ENCODE measurements at places on chromosomes 12 and 14. TPM values are rescaled to one million over a fixed set of nuclear protein-coding genes. Genes with fewer than 3 reads are reported as not detected.

Gene CLEC4E
- total RNA-seq: 1.7 TPM

Gene GPD1
- 12.3 TPM for total RNA-seq

Gene BHLHE41
- total RNA-seq: 47.2 TPM

Gene CACNA1C
- 163 TPM for total RNA-seq

Gene LRRK2
- 12.9 TPM for total RNA-seq

Gene HRK
- total RNA-seq: not detected

Gene C12orf50
- total RNA-seq: 0.06 TPM

Gene LBHD2
- not detected for total RNA-seq

Gene PUS1
- total RNA-seq: 13.7 TPM

Gene DPPA3
- not detected for total RNA-seq

Gene HPD
- 5.1 TPM for total RNA-seq

Gene ARMH4
- 8.8 TPM for total RNA-seq

Gene TMEM106C
- total RNA-seq: 76.1 TPM

Gene EPYC
- not detected for total RNA-seq

Gene MYH6
- 13,382 TPM for total RNA-seq

Gene PRIM1
- 4.4 TPM for total RNA-seq

Gene RILPL1
- total RNA-seq: 118 TPM

Gene DNAJC22
- total RNA-seq: 0.24 TPM

Gene AKT1
- total RNA-seq: 127 TPM

Gene B4GALNT3
- total RNA-seq: 50.2 TPM

Gene A2M
- total RNA-seq: 422 TPM

Gene DHRS2
- not detected for total RNA-seq

Gene VDR
- total RNA-seq: 1.6 TPM

Gene ZFYVE1
- total RNA-seq: 13.6 TPM

Gene CEBPE
- not detected for total RNA-seq

Gene KRT4
- total RNA-seq: not detected

Gene KRT5
- not detected for total RNA-seq

Gene ESPL1
- total RNA-seq: 0.38 TPM

Gene PTPRB
- 40.0 TPM for total RNA-seq

Gene BDKRB1
- total RNA-seq: not detected

Gene RAB3IP
- 24.8 TPM for total RNA-seq

Measured in right cardiac atrium (tissue), 5 donors.